AG04449 (cell line): ENCODE measurements at places on chromosomes 4 and X.

DNA sequence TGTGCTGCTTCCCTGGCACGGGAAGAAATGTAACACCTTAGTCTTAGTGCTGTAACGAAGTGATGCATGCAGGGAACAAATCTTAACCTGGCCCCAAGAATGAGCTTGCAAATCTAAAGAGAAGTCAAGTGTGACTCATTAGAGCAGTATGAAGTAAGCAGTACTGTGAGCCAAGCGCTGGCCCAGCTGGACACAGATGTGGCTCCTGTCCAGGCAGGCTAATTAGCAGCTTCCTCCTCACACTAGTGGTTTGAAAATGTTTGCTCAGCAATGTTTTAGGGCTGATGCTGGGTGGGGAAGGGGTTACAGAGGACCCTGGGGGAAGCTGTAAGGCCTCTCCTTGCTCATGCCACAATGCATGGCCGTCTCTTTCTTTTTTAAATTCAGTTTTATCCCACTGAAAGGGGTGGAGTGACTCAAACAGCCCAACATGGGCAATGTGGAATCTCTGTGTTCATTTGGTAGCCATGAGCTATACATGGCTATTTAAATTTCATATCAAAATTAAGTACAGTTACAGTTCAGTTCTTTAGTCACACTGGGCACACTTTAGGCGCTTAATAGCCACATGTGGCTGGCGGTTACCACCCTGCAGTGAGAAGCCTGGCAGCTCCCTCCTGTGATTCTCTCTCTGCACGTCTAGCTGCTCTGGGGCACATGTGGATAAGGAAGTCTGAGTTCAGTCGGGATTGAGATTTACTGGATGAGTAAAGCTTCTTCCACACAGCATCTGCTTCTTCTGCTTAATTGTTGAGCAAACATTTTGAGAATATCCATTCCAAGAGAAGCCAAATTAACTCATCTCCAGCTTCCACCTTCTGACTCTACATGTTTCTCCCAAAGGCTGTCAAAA lies 48.8 kb downstream of the MAP7D2 start:
- DNase-seq, result peak; percentile 42

DNA sequence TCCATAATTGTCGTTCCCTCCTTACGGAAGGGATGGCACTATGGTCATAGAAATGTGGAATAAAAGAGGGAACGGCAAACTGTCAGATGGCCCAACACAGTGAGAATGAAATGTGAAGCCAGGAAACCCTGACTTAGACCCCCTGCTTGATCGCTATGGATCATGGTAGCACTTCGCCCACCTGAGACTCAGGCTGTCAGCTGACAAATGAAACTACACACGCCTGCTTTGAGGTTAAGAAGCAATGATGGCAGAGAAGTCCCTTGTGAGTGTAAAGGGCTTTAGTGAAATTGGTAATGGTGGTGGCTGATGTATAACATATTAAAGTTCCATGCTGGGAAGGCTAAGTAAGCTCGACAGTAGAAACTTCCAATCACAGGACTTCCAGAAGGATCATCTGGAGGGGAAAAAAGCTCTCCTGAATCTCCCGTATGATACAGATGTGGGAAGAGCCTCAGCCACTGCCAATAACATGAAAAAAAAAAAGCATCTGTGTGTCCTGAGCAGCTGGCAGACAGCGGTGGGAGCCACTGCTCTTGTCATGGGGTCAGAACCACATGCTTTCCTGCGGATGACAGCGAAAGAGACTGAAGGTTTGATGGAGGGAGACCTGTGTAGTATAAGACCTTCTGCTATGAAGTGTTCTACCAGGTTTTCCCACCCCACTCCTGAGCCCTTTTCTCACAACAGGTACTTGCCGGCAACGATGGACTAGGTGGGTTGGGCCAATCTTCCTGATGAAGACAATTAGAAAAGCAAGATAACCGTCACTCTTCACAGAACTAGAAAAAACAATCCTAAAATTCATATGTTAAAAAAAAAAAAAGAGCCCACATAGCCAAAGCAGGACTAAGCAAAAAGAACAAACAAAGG lies 107.6 kb downstream of the AFAP1 start:
- DNase-seq, result no peak

DNA sequence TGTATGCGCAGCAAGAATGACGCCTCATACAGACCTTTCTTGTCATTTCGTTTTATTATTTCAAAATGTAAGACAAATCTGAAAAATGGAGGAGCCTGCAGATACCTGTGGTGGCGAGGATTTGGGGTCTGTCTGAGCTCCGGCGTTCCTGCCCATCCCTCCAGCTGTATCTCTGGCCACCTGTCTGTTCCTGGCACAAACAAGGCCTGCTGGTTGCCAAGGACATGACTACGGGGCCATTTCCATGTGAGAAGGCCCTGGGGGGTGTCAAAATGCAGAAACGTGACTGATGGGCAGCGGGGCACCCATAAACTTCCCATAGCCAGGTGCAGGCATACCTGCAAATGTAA lies 591 bp upstream of the TSPAN7 start:
- no peak for DNase-seq

- DNase-seq, result no peak
These were observed 21.8 kb upstream of the CSF2RA start for GRCh38 chrX:1246816-1247215.

- DNase-seq, result no peak
These were observed 84.4 kb downstream of the APBB2 start for GRCh38 chr4:41129936-41130440.

DNA sequence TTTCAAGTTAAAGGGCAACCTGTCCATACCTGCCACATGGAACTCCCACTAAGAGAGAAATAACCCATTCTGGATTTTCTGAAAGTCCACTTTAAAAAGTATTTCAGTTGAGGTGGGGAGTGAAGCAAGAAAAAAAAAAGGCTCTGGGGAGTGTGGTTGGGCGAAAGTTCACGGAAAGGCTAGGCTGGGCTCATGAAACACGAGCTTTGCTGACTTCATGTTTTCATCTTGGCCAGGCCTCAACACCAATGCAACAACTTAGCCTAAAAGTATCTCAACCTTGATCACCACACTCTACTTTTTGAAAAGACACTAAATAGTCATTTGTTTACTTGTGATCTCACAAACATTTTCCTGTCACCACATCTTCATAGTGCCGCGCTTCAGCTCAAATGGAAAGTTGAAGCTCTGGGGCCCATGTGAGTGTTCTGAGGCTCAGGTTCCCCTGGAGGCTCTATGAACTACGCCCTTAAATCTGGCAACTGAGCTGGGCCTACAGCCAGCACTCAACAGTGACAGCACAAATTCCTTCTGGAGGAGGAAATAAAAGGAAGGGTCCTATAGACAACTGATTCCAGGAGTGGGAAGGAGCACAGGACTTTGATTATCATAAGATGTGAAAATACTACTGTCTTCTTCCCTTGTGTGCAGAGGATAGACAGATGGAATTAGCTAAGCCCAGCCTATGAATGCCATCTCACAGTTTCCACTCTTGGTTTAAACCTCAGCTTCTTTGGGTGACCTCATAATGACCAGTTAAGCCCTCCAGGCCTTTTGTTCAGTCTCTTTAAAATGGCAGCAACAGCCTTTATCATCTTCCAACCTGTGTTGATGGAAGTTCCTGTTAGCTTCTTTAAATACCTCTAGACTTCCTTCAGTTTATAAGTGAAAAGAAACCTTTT lies 5.1 kb downstream of the CD40LG start:
- no peak for DNase-seq

GRCh38 chrX:19972984-19973383 lies 17.9 kb downstream of the BCLAF3 start:
- DNase-seq, result no peak

GRCh38 chr4:56909086-56909894 lies 1.6 kb downstream of the REST start:
- no peak for DNase-seq

- DNase-seq, result no peak
These were observed 212.3 kb downstream of the NAP1L3 start for GRCh38 chrX:93461060-93461459.

- DNase-seq, result no peak
These were observed 361.2 kb downstream of the BCOR start for GRCh38 chrX:39736216-39737211.

DNA sequence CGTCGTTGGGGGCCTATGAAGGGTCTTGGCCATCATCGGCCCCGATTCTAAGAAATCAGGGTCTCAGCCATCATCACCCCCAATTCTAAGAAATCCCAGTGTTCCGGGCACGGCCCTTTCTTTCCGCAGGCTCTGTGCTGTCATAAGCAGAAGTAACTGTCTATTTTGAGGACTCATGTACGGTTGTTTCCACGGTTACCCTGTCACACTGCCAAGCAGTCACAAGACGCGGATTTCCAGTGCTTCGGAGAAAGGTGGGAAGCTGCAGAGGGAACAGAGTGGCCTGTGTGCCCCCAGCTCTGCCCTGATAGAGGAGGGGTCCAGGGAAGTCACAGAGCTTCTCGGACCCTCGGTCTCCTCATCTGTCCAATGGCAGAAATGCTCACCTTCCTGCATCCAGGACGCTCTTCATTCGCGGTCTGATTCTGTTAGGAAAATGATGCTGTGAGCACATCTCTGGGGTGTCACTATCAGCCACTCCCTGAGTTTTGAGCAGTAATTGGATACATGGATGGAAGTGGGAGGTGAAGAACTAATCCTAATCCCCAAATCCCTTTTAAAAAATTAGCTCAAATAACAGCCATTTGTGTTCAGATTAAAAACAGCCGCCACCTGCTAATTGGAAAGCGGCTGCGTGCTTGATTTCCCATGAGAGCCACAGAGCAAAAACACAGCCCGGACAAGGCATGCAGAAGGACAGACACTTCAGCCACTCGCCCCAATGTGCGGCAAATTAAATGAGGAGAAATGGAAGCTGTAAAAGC lies 73.1 kb downstream of the WFS1 start:
- DNase-seq, result no peak

- DNase-seq, result no peak
These were observed 35.3 kb upstream of the CHRNA9 start for GRCh38 chr4:40299811-40300292.

GRCh38 chrX:16910376-16910775 lies 36.1 kb upstream of the REPS2 start:
- DNase-seq, result no peak

- no peak for DNase-seq
These were observed 282.1 kb downstream of the GRIA2 start for GRCh38 chr4:157502656-157503055.

- no peak for DNase-seq
These were observed 247.1 kb downstream of the BCOR start for GRCh38 chrX:39850630-39851152.

GRCh38 chr4:105555409-105555808 lies 3.0 kb downstream of the ARHGEF38 start:
- no peak for DNase-seq

- DNase-seq, result no peak
These were observed 214.1 kb upstream of the ATP6AP2 start for GRCh38 chrX:40366661-40367060.

- no peak for DNase-seq
These were observed 145.1 kb upstream of the IL1RAPL2 start for GRCh38 chrX:104420907-104421306.

- no peak for DNase-seq
These were observed 88.0 kb upstream of the RAPGEF2 start for GRCh38 chr4:159014859-159015258.

DNA sequence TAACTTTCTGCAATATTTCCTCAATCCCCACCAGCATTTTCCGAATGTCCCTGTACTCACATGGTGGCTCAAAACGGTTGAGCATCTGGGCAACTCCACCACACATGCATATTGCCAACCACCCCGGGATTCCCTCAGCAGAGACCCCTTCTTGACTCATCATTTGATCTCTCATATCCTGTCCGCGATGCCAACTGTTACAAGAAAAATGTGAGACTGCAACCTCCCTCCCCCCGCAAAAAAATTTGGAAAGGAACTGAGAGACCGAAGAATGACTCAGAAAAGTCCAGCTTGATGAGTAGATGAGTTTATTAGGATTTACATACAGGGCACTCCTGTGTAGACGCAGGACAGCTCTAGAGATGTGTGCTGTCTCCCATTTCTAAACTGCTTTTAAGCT lies 561.4 kb downstream of the ZIC3 start:
- DNase-seq, result no peak

GRCh38 chr4:150009533-150009932 lies 68.7 kb upstream of the DCLK2 start:
- no peak for DNase-seq

GRCh38 chr4:151417164-151417571 lies 8.2 kb downstream of the FHIP1A start:
- DNase-seq, result no peak

DNA sequence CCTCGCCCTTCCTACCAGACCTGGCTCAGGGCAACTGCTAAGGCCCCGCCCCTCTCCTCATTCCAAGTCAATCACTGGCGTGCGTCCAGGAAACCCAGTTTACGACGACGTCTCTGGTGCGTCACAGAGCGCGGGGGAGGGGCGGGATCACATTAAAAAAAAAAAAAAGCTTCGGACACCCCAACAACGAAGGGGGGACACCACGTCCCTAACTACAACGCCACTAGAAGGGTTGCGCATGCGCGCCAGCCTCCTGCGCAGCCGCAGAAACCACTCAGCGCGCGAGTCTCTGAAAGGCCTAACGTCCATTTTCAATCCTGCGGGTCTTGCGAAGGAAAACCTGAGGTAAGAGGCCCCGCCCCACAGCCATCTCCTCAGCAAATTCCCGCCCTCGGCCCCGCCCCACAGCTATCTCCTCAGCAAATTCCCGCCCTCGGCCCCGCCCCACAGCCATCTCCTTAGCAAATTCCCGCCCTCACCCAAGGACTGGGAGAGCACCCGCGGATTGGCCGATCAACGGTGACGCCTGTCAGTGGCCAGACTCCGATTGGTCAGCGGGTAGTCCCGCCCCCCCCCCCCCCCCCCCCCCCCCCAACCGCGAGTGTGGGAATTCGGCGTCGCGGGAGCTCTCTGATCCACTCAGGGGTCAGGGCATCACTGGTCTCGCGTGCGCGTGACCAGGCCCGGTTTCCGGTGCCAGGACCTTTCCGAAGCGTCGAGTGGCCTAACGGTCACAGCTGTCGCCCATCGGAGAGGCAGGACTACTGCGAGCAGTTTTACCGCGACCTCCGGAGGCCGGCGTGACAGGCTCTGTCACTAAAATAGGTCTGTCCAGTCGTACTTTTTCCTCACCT lies at the start of gene SCML1:
Gene SCML1 (plus strand): TSS at position 638 of the 854 bp plus-strand sequence. CDS start 6,694 bp downstream, outside the sequence.
- DNase-seq, result peak; percentile 86
